ENCODE measurements at places on chromosomes 11 and 22.

DNA sequence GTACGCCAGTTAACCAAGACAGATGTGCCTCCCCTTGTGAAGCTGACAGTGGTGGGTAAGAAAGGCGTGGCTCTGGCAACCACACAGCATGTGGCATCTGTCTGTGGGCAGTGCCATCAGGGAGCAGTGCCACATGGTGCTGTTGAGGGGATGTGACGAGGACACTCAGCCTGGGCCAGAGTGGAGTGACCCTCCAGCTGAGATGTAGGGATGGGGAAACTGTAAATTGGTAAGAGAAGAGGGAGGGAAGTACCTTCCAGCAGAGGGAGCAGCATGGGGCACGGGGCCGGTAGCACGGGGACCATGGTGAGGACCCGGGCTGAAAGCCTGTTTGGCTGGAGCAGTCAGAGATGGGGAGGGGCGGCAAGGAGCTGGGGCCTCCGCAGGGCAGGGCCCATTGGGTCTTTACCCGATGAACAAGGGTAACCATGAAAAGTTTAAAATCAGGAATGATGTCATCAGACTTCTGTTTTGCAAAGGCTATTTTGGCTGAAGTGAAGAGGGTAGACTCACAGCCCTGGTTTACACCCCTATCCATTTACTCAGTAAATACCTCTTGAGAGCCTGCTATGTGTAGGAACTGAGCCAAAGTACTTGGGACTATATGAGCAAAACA is 10.4 kb downstream of the TMPRSS6 start:
- DNase-seq: no peak

- peak; percentile 55 for DNase-seq
These were observed 3.2 kb upstream of the GAB2 start for GRCh38 chr11:78420796-78421209.

GRCh38 chr11:26134481-26135355 is 197.2 kb upstream of the ANO3 start:
- DNase-seq: no peak

- no peak for DNase-seq
These were observed 32.6 kb upstream of the PICALM start for GRCh38 chr11:86101493-86101892.
